ENCODE measurements at places on chromosomes 13 and 19.

DNA sequence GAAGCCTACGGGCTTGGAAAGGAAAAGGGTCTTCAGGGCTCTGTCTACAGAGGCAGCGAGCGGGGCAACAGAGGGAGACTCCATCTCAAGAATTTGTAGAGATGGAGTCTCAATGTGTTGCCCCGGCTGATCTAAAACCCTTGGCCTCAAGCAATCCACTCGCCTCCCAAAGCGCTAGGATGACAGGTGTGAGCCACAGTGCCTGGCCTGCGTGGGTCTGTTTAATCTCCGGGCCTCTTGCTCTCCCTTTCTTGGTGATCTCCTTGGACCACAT, 8.1 kb downstream of the RPS9 start:
- no peak for DNase-seq

GRCh38 chr13:30859326-30859725, 46.7 kb upstream of the MEDAG start:
- DNase-seq, result no peak

- no peak for DNase-seq
Observed at GRCh38 chr19:19010551-19010950, 22.8 kb downstream of the SUGP2 start.

- DNase-seq, result no peak
Observed at GRCh38 chr19:32798201-32798600, 71.4 kb downstream of the SLC7A9 start.

DNA sequence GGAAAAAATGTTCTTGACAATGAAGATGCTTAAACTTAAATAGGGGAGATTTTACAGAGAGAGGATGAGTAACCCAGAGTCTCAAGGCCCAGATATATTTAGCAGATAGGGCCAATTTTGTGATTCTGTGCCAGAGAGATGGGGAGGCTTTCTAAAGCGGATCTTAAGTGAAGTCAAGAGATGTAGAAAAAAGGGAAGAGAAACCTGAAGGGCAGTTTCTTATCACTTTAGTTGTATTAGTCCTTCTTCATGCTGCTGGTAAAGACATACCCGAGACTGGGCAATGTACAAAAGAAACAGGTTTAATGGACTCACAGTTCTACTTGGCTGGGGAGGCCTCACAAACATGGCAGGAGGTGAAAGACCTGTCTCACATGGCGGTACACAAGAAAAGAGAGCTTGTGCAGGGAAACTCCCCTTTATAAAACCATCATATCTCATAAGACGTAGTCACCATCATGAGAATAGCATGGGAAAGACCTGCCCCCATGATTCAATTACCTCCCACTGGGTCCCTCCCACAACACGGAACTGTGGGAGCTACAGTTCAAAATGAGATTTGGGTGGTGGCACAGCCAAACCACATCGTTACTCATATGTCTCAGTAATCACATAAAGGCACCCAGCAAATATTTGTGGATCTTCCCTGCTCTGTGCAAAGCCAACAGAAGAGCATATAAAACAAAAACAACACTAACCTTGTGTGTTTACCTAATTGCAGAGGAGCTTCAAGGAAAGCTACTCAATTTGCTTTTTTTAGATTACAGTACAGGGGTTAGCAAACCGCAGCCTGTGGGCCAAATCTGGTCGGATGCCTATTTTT, 102.6 kb upstream of the MYCBP2 start:
- DNase-seq, result no peak

GRCh38 chr13:75384879-75385707, 96.9 kb downstream of the TBC1D4 start:
- DNase-seq, result no peak

DNA sequence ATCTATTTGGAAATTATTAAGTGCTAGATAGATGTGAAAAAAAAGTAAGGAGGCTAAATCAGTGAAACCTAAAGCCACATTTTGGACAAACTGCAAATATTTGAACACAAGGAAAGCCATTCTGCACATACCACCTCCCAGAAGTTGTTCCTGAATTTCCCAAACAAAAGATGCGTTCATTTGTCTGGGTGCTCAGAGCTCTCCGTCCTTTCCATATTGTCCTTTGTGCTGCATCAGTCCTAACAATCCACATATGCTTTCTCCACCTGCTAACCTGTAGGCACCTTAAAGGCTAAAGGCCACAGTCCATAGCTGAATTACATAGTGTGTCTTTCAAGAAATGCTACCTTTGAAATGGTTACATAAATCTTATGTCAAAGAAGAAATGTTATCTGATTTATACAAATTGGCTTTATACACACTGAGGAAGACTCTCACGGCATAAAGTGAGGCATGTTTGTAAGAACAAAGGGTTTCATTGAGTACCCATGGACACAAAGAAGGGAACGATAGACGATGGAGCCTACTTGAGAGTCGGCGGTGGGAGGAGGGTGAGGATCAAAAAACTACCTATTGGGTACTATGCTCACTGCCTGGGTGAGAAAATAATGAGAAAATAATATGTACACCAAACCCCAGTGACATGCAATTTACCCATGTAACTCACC, 182.0 kb downstream of the RGCC start:
- no peak for DNase-seq

- DNase-seq, result no peak
Observed at GRCh38 chr13:75364131-75364713, 117.7 kb downstream of the TBC1D4 start.

GRCh38 chr19:51108805-51109146, 567 bp upstream of the CTU1 start:
- DNase-seq, result no peak

DNA sequence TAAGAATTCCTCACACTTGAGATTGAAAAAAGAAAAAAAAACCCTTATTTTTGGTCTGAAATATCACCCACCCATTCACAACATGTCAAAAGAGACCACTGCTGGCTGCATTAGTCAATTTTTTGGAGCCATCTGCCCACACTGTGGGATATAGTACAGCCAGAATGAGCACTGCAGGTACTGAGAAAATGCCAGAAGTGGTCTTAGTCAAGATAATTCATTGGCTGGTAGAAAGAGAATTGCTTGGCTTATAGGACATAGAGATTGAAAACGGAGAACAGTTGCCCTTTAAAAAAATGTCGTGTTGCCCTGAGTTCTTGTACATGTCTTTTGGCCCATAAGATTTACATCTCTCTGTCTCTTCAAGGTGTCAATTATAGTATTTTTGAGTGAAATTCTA, 1899.5 kb downstream of the OLFM4 start:
- no peak for DNase-seq

DNA sequence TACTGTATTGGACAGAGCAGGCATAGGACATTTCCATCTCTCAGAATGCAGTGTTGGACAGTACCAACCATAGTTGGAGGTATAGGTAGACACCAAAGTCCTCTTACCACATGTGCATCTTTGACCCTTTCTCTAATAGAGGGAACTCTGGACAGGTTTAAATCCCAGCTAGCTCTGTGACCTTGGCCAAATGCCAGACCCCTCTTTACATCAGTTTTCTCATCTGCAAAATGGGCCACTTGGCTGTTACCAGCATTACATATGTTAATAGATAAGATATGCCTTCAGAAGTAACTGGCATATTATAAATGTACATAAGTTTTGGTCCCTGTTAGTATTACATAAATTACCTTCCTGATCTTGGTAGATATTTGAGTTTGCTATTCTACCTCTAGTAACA, 54.3 kb downstream of the CDK8 start:
- DNase-seq, result no peak

- no peak for DNase-seq
Observed at GRCh38 chr19:43776286-43776685, 4.5 kb downstream of the KCNN4 start.

- DNase-seq, result no peak
Observed at GRCh38 chr19:5567360-5567969, at the start of gene TINCR. TSS of gene TINCR (minus strand) at chr19:5567953.

DNA sequence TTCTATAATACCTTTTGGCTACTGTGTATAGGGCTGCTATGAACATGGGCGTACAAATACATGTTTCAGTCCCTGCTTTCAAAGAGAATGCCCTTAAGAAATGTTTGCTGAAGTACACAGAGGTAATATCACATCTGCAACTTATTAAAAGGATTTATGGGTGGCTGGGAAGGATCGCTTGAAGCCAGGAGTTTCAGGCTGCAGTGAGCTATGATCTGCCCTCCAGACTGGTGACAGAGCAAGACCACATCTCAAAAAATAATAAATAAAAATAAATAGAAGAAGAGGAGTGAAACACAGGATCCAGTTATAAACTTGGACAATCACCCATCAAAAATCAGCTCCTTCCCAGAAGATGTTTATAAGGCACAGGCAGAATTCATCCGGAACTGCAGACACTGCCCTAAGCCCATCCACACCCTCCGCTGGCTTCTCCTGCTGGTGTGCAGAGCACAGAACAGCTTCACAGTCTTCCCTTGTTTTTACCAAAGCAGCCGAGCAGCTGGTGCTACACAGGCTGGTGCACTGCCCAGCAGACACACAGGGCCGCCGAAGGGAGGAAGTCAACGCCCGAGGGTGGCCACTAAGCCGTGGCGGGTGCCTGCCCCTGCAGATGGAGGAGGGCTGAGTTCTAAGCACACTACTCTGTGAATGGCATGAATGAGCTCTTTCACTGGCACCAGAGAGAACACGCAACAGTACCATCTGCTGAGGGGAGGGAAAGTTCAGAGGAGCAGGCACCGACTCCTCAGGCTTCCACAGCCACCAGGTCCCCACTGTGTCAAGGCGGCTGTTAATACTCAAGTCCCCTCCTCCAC, 44.0 kb downstream of the BRD4 start:
- peak; percentile 88 for DNase-seq

DNA sequence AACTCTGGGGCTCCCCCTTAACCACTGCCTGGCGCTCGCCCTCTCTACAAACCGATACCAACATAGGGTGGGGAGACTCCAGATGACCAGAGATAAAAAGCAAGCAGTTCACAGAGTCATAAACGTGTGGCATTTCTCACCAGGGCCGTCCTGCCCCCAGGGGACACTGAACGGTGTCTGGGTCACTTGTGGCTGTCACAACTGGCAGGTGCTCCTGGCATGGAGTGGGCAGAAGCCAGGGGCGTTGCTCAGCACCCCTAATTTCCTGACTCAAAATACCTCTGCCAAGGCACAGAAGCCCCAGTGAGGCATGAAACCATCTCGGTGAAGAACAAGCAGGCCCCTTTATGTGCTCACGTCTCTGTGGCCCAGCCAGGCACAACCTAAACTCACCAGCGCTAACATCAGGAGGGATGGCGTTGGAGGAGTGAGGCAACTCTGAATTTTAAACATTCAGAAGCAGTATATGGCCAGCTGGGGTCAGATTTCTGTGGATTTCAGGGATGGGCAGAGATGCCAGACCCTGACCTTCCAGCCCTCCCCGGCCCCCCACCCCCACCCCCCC, 1.8 kb downstream of the PIP5K1C start:
- DNase-seq, result no peak

GRCh38 chr13:60494296-60494695, 97.3 kb downstream of the TDRD3 start:
- DNase-seq, result no peak

GRCh38 chr19:43519436-43520088, 7.4 kb downstream of the ETHE1 start:
- DNase-seq, result peak; percentile 69

DNA sequence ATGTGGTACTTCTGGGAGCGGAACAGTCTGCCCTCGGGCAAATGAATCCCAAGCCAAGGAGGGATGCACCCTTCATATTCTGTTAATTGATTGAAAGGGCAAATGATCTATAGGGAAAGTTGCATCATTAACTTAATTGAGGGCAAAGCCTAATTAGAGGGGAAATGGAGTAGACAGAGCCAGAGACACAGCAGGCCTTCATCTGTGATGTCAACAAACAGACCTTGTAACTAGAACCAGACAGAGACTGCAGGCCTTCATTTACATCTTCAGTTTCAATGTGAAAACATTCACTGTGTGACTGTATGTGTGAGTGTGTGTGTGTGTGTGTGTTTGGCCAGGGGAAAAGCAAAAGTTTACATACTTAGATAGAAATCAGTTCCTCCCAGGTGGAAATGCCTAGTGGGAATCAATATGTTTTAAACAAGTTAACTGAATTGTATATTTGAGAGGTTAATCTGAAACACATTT, 126.4 kb downstream of the SPRY2 start:
- no peak for DNase-seq

- no peak for DNase-seq
Observed at GRCh38 chr13:51435002-51435578, 17.7 kb downstream of the INTS6 start.

DNA sequence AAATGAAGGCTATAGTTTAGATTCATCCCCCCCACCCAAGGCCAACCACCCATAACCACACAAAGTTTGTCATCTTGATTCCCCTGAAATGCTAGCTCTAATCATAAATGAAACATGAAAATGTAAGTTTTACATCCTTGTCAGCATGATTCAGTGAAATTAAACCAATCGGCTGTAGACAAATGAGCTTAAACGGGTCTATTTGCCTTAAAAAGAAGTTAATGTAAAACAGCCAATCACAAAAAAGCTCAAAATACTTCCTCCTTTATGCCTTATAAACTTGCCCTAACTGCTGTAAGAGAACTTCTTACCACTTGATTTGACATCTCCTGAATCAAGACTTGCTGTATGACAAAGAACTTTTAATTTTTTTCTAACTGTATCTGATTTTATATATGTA, 34.5 kb upstream of the MRI1 start:
- DNase-seq, result no peak

GRCh38 chr13:52600666-52601065, 41.6 kb upstream of the HNRNPA1L2 start:
- DNase-seq, result no peak

DNA sequence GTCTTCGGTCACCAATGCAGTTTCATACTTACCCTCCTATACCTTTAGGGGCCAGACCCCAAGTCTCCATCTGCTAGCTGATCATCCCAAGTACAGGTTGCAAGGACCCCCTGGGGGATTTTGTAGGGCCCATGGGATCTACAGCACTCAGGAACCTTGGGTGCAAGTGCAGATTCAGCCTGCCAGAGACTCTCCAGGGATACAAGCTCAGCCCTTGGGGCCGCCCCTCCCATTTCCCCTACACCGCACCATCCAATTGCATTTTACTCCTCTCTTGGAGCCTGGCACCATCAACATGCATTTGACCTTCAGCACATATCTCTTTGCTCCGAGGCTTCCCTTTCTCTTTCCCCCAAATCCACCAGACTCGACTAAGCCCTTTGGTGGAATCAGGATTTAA, 154.7 kb upstream of the ZNF536 start:
- DNase-seq, result no peak

DNA sequence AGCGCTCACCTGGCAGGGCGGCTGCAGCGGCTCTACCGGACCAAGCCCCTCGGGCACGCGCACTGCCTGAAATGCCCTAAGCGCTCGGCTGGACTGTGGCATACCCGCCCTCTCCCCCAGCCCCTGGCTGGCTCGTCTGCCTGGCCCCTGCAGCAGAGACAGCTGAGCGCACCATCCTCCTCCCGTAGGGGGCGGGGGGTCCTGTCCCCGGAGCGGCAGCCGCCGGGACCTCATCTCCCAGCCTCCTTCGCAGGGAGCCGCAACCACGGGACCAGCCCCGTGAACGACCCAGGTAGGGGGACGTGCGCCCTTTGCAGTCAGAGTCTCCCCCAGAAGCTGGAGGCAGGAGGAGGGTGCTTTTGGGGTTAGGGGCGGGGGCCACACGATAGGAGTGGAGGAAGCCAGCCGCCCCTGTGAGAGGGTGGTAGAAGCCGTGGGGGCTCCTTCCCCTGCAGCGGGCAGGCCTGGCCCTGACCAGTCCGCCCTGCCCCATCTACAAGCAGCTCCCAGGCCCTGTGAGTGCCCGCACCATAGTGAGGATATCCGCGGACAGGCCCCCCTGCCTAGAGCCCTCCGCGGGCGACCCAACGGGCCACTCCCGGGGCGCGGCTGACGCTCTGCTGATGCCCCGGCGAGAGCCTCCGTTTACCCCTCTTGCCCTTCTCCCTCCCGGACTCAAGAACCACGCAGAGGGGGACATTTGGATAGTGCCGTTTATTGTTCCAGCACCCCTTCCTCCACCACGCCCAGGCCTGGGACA, 34.2 kb downstream of the ZNF787 start:
- no peak for DNase-seq

Measured in nucleus accumbens (tissue), 56 donors.